ENCODE measurements at places on chromosomes 4 and X.
A peak's percentile ranks its signal among the peaks of the same experiment; 100 is the strongest.

- H3K36me3 ChIP-seq, result no peaks in the 10 kb centered on the region
- no peak within 1 kb of the TSS for H3K4me3 ChIP-seq
- no peaks in the 10 kb centered on the region for H3K4me1 ChIP-seq
- H3K27ac ChIP-seq, result no peak within 1 kb of the TSS
- no peak for DNase-seq
Observed at GRCh38 chrX:108736509-108737479, at the start of gene IRS4. Gene IRS4, minus strand, starts transcription at chrX:108736563.

DNA sequence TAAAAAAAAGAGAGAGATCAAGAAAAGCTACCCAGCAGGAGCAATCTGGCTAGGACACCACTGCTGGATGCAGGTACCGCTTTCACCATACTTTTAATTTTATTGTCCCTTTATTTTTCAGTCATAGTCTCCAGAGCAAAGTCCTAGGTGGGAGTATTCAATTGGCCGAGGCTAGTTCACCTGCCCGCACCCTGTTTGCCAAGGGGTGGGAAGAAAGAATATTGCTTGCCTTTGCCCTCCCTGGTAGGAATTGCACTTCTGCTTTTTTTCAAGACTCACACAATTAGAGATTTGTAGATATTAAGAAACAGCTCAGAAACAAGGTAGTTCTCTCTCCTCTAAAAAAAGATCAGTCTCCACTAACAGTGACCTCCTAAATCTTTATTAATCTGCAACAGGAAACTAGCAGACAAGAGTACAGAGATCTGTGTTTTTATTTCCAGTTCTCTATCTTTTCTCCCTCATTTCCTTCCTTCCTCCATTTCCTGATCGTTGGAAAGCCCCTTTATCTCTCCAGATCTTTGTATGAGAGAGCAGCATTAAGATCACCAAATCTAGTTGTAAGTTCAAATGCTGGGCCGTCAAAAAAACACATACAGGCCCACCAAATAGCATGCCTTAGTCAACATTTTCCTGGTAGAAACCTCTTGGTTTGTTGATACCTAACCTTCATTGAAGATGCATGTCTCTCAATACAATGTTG, 9.4 kb upstream of the RPGR start:
- no peak overlapping the region for H3K4me3 ChIP-seq
- H3K36me3 ChIP-seq, result no peaks in the 10 kb centered on the region
- H3K4me1 ChIP-seq, result no peaks in the 10 kb centered on the region
- H3K27ac ChIP-seq, result no peak overlapping the region

DNA sequence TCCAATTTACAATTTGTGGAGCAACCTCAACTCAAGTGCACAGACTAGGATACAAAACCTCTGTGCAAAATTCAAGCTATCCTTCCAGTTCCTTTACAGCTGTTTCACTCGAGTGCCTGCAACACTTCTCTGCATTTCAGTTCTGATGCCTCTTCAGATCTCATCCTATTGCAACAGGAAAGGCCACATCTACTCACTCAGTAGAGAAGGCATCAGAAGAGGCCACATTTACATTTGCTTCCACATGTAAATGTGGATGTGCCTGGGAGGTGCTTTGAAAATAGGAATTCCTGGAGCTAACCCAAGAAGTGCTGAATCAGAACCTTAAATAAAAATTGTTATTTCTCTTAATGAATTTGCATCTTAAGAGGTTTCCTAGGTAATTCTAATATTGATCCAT, 45.8 kb upstream of the SERTM2 start:
- H3K27me3 ChIP-seq, result no peaks in the 10 kb centered on the region
- no peak for DNase-seq
- no peak overlapping the region for H3K4me3 ChIP-seq
- H3K27ac ChIP-seq, result no peak overlapping the region

DNA sequence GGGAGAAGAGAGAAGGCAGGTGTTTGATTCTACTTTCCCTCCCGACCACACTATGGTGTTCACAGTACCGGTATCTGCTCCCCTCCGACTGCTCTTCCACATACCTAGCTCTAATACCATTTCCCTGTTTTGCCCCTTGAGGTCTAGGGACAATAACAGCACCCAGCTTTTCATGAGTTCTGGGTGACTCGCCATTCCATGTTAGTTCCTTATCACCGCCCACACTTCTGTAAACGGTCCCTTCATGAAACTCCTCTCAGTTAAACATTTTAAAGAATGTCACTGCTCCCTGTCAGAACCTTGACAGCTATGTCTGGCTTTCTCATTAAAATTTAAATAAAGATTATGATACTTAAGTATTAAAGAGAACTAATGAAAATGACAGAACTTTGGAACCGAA, 136.7 kb downstream of the ADAMTS3 start:
- no peaks in the 10 kb centered on the region for H3K36me3 ChIP-seq
- no peak for DNase-seq

DNA sequence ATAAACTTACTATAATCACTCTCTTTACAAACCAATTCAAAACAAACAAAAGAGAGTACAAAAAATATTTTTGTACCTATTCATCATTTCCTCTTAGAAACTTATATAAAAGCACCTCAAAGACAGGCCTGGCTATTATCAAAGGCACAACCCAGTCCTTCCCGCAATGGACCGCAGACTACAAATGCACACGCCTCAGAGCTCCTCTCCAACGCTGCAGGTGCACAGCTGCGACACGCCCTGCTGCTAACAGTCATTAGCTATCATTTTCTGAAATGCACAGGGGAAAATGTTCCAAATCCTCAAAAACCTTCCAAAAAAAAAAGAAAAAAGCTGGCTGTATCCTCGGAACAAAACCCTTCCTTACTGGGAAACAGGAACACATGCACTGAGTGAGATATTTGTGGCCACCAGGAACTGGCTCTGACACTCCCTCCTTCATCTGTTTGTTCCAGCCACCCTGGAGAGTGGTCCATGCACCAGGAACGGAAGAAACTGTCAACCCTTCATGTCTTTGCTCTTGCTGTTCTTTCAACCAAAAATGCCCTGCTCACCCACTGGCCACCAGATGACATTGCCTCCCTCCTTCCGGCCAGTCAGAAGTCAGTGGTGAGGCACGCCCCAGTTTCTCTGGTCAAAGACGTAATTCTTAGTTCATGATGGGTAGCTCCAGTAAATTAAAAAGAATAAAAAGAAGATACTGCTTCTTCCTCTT, 16.7 kb downstream of the IRF2 start:
- no peak for DNase-seq
- H3K36me3 ChIP-seq, result peaks cover 28% of the 10 kb centered on the region
- H3K4me3 ChIP-seq, result no peak overlapping the region
- no peak overlapping the region for H3K27ac ChIP-seq
- peaks cover 51% of the 10 kb centered on the region for H3K4me1 ChIP-seq

DNA sequence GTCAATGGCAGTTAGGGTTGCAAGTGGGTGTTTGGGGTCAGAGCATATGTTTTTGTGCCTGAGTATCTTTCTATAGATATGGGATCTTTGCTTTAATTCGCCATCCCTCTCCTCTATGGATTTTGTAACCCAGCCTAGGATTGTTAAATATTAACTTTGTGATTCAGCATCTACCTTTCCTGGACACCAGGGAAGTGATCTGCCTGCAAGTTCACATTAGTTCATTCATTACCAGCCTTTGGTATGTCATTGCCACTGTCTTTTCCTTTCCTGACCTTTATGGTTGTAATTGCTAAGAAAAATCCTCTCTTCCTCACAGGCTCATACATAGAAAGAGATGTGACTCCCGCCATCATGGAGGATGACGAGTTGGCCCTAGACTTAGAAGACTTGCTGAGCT, 73.8 kb downstream of the KIT start:
- no peak overlapping the region for H3K27ac ChIP-seq
- no peaks in the 10 kb centered on the region for H3K4me1 ChIP-seq
- DNase-seq, result no peak
- no peaks in the 10 kb centered on the region for H3K27me3 ChIP-seq

DNA sequence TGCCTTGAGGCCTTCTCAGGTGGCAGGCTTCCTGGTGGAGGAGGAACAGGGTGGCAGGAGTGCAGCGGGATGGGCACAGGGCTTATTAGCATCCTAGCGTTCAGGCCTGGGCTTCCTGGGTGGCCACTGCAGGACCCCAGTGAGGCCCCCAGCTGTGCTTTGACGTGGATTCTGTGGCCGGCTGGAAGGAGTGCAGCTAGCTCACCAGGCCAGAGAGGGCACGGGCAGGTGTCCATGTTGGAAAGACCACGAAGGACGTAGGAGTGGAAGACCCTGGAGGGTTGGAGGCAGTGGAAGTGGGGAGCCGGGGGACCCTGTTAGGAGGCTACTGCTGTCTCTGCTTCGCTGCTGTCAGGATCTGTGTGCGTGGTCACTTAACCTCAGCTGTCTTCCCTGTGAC, 13.3 kb upstream of the TADA2B start:
- H3K36me3 ChIP-seq, result peaks cover 34% of the 10 kb centered on the region
- no peaks in the 10 kb centered on the region for H3K27me3 ChIP-seq
- peaks cover 3% of the 10 kb centered on the region for H3K4me1 ChIP-seq
- DNase-seq, result no peak
- peak overlapping the region; percentile 41 for H3K27ac ChIP-seq

DNA sequence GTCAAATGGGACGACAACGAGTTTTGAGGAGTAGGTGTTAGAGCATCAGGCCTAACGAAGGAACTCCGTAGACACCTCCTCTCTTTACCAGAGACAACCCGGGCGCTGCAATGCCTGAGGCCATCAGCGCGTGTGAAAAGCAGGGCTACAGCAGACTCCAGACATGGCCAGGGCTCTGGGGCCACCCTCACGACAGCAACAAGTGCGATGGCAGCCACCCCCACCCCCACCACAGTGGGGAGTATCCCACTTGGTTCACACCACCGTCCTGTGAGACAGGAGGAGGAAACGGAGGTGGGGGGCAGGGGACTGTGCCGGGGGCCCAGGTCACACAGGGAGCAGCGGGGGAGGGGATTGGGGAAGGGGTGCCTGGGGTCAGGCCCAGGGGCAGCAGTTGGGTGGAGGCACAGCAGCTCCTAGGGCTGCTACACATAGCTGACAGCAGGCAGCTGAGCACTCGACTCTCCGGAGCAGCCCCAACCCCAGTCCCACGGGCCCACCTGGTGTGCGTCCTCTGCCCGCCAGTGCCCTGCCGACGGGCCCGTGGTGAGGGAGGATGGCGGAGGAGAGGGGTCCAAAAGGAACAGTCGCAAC, 8.5 kb downstream of the LRPAP1 start:
- no peak overlapping the region for H3K27ac ChIP-seq
- no peaks in the 10 kb centered on the region for H3K27me3 ChIP-seq

DNA sequence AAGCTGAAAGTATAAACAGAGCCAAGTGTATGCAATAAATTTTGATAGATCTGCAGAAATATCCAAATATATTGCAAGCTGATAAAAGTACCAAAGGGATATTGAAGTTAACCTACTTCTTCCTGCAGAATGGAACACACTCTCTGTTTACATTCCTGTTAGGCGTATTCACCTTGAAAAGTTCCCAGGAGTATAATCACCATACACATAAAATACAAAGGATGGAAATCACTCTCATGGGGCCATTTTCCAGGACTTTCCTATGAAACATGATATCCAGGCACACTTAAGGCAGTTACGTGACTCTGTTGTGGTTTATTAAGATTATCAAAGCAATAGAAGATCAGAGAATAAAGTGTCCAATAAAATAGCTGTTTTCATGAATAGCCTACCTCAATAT, 1142.3 kb downstream of the NLGN4X start:
- H3K4me3 ChIP-seq, result no peak overlapping the region
- DNase-seq, result no peak
- no peaks in the 10 kb centered on the region for H3K36me3 ChIP-seq
- no peak overlapping the region for H3K27ac ChIP-seq

GRCh38 chr4:47914926-47915237, 499 bp upstream of the NFXL1 start:
- H3K27me3 ChIP-seq, result peaks cover 2% of the 10 kb centered on the region
- peak overlapping the region; percentile 78 for H3K27ac ChIP-seq
- no peak for DNase-seq
- H3K4me1 ChIP-seq, result peaks cover 23% of the 10 kb centered on the region
- peak overlapping the region; percentile 92 for H3K4me3 ChIP-seq

- no peaks in the 10 kb centered on the region for H3K36me3 ChIP-seq
- no peaks in the 10 kb centered on the region for H3K27me3 ChIP-seq
- H3K27ac ChIP-seq, result no peak overlapping the region
- no peak for DNase-seq
Observed at GRCh38 chrX:68387776-68388175, 45.5 kb downstream of the OPHN1 start.

DNA sequence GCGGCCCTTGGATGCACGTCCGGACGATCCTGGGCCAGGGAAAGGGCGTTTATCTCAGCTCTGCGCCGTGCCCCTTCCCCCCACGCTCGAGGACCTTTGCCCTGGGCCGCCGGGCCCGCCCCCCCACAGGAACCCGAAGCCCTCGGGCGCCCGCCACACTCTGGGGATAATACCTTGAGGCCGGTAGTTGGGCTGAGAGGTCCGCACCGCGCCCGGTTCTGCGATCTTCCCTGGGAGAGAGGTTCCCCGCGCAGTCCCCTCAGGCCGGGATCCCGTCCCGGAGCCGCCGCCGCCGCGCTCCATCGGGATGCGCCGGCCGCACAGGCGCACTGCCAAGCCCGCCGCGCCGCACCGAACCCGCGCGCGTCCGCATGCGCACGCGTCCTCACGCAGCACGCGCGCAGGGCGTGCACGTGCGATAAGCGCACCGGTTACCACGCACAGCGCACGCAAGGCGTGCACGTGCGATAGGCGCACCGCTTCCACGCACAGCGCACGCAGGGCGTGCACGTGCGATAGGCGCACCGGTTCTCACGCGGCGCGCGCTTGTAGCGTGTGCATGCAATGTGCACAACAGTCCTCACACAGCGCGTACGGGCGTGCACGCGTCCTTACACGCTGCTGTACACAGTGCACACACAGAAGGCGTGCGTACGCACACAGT, at the start of gene MAP7D2:
TSS of gene MAP7D2 (minus strand) at position 331 of the 664 bp plus-strand sequence. CDS start at position 303, 28 bp downstream.
- H3K4me1 ChIP-seq, result peaks cover 3% of the 10 kb centered on the region
- peaks cover 30% of the 10 kb centered on the region for H3K27me3 ChIP-seq
- DNase-seq, result no peak
- no peak within 1 kb of the TSS for H3K27ac ChIP-seq

DNA sequence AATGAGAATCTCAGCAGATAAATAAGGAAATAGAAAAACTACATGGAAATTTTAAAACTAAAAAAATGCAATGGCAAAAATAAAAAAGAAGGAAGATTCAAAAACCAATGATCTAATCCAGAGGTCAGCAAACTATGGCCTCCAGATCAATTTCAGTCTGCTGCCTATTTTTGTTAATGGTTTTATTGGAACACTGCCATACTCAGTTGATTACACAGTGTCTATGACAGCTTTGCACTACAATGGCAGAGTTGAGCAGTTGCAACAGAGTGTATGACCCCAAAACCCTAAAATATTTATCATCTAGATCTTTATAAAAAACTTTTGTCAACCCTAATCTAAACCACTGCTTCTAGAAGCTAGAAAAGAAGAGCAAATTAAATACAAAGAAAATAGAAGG, 170.3 kb downstream of the RAB28 start:
- DNase-seq, result no peak
- no peak overlapping the region for H3K27ac ChIP-seq
- H3K27me3 ChIP-seq, result no peaks in the 10 kb centered on the region
- H3K4me1 ChIP-seq, result no peaks in the 10 kb centered on the region
- H3K36me3 ChIP-seq, result no peaks in the 10 kb centered on the region

GRCh38 chr4:34466411-34466810, 1777.9 kb downstream of the ARAP2 start:
- no peak overlapping the region for H3K4me3 ChIP-seq
- H3K36me3 ChIP-seq, result no peaks in the 10 kb centered on the region
- no peaks in the 10 kb centered on the region for H3K27me3 ChIP-seq
- no peak for DNase-seq
